ENCODE measurements at places on chromosomes 13 and 19. TPM values are rescaled to one million over a fixed set of nuclear protein-coding genes. Genes with fewer than 3 reads are reported as not detected.

ZNF776 gene
- 5.6 TPM for total RNA-seq

IFNL1 gene
- total RNA-seq, result not detected

DZIP1 gene
- 15.9 TPM for total RNA-seq

LEUTX gene
- total RNA-seq, result not detected

MPV17L2 gene
- total RNA-seq, result 13.6 TPM

GRIK5 gene
- total RNA-seq, result 0.93 TPM

SPRED3 gene
- 2.7 TPM for total RNA-seq

OR7A5 gene
- total RNA-seq, result not detected

All from A549 treated with CpdA at 1 μM for 4 hours (cell line).